Ovary (tissue), 10 donors: ENCODE measurements at places on chromosomes 4 and X. TPM values are rescaled to one million over a fixed set of nuclear protein-coding genes. Genes with fewer than 3 reads are reported as not detected.

DNA sequence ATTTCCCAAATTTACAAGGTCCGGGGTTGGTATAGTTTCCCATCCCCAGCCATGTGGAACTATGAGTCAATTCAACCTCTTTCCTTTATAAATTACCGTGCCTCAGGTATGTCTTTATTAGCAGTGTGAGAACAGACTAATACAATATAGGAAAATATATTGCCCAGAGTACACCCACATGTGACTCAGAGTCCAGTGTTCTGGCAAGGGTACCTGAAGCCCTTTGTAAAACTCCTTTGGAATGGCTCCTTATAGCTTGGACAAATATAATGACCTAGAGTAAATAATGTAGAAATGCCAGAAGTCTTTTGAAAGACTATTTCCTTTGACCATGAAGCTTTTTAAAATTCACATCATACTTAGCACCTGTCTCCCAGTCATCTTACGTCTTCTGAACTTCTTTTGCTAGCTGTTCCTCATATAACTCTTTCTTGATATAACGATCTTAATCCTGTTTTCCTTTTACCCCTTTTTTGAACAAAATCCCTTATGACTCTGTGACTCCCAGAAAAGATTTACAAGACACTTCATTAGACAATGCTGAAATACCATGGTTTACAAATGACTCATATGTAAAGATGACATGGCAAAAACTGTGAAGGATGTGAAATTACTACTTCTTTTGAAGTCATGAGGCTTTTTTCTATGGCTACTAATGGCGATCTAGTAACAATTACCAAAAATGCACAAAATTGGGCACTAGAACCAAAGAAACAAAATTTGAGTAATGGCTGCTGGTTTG, 408.9 kb downstream of the NAP1L3 start:
- H3K4me3 ChIP-seq: no peak overlapping the region
- H3K36me3 ChIP-seq: no peaks in the 10 kb centered on the region
- no peaks in the 10 kb centered on the region for H3K27me3 ChIP-seq
- no peak overlapping the region for H3K27ac ChIP-seq

DNA sequence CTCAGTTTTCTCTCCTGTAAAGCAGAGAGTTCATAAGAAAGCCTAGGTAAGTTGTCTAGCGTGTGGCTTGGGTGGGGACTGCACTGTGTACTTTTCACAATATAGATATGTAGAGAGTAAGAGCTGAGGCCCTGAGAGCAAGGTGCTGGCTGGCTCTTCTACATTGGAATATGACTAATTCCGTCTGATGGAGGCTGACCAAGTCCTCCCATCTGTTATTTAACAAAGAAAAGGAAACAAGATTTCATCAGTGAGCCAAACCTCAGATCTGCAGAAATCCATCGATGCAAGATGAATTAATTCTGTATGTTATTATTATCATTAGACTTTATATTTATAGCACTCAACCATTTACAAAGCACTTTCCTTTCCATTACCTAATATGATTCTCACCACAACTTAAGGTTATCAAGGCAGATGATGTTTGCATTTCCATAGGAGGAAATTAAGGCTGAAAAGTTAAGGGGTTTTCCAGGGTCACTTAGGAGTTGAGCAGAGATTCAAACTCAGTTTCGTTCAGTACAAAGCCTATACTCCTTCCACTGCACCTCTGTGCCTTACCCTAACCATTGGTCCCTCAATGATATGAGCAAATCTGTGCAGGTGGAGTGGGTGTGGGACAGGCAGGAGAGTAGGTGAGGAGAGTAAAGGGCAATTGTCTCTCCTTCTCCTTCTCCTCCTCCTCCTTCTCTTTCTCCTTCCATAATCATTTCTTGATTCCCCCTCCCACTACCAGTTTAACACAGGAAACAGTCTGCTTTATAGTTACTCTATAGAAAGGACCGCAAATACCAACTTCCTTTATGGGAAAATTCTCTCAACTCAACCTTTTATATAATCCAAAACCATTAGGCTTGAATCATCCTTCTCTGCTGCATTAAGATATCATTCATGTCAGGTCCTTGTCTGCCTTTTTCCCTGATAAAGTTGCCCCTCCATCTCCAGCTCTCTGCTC, 27.6 kb upstream of the SRD5A3 start:
- DNase-seq: no peak
- H3K4me3 ChIP-seq: no peak overlapping the region

DNA sequence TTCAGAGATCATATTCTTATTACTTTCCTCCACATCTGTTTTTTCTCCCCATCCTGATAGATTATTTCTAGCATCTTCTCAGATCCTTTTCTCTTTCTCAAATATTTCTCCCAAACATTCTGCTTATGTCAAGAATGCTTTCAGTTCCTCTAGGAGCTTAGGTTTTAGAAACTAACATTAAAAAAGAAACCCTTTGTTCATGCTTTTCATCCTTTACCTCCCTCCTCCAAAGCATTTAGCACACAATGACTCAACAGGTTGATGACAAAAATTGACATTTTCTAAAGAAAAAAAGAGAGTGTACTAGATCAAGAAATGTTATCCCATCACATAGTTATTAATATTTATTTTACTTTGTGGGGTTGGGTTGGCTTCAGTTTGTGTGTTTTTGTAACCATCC, 16.5 kb upstream of the ALB start:
- no peaks in the 10 kb centered on the region for H3K36me3 ChIP-seq
- no peaks in the 10 kb centered on the region for H3K27me3 ChIP-seq
- no peak overlapping the region for H3K4me3 ChIP-seq
- no peak overlapping the region for H3K27ac ChIP-seq

DNA sequence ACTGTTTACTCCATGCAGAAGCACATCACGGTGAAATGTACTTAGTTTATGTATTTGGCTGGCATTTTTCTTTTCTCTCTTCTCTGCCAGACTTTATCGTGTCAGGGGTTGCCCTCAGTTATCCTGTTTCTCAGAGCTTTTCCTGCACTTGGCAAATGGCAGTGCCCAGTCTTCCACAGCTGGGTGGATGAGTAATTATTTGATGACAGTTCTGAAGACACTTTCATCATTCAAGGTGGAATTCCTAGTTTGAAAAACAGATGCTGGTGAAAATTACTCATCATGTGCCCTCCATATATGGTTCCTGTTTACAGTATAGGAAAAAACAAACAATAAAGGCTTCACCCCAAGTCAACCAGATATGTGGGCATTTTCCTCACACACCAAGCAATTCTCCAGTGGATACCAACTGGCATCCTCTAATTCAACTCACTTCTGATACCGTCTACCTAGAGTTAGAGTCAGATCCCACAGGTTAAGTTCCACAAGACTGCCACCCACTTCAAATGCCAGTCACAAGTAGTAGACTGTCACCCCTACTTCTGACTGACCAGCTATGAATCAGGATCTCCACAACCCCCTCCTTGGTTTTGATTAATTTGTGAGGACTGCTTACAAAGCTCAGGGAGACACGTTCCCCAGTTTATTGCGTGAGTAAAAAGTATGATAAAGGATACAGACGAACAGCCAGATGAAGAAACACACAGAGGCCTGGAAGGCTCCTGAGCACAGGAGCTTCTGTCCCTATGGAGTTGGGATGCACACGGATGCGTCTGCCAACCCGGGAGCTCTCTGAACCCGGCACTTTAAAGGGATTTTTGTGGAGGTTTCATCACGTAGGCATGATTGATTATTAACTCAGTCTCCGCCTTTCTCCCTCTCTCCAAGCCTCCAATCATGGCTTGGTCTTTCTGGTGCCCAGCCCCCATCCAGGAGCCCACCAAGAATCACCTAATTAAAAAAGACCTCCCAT, 72.9 kb downstream of the CLDN34 start:
- no peak overlapping the region for H3K4me3 ChIP-seq
- no peaks in the 10 kb centered on the region for H3K27me3 ChIP-seq
- no peak overlapping the region for H3K27ac ChIP-seq
- no peaks in the 10 kb centered on the region for H3K36me3 ChIP-seq

- H3K4me3 ChIP-seq: peak overlapping the region; percentile 53
- H3K27ac ChIP-seq: peak overlapping the region; percentile 77
- H3K27me3 ChIP-seq: no peaks in the 10 kb centered on the region
- H3K4me1 ChIP-seq: peaks cover 8% of the 10 kb centered on the region
Measured at GRCh38 chr4:105147016-105147552, 408 bp downstream of the TET2 start.

DNA sequence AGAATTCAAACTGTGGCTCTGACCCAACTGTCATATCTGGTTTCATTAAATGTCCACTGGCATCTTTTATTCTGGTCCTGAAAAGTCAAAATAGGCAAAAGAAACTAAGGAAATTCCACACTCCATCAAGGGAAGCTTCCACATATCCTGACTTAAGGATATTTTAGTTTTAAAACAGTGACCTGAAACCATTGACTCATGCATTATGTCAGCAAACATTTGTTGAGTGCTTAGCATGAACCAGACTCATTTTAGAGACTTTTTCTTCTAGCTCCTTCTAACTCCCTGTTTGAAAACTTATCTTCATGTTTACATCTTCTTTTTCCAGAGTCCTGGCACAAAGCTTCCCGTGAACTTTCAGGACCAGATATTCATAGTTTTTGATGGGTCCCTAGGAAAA, 6.9 kb upstream of the CXCL1 start:
- H3K4me3 ChIP-seq: no peak overlapping the region
- H3K4me1 ChIP-seq: no peaks in the 10 kb centered on the region
- H3K27ac ChIP-seq: no peak overlapping the region
- DNase-seq: no peak

Gene PTCHD1
- total RNA-seq: 0.02 TPM

GRCh38 chrX:22150371-22150770, 118.2 kb downstream of the PHEX start:
- no peaks in the 10 kb centered on the region for H3K36me3 ChIP-seq
- H3K27ac ChIP-seq: no peak overlapping the region
- H3K4me1 ChIP-seq: no peaks in the 10 kb centered on the region

Gene PABPC1L2B
- total RNA-seq: not detected

- H3K4me1 ChIP-seq: no peaks in the 10 kb centered on the region
- no peaks in the 10 kb centered on the region for H3K27me3 ChIP-seq
- H3K36me3 ChIP-seq: no peaks in the 10 kb centered on the region
- no peak overlapping the region for H3K27ac ChIP-seq
- no peak for DNase-seq
- H3K4me3 ChIP-seq: no peak overlapping the region
Measured at GRCh38 chr4:131650951-131651350, 1498.1 kb upstream of the PCDH10 start.

DNA sequence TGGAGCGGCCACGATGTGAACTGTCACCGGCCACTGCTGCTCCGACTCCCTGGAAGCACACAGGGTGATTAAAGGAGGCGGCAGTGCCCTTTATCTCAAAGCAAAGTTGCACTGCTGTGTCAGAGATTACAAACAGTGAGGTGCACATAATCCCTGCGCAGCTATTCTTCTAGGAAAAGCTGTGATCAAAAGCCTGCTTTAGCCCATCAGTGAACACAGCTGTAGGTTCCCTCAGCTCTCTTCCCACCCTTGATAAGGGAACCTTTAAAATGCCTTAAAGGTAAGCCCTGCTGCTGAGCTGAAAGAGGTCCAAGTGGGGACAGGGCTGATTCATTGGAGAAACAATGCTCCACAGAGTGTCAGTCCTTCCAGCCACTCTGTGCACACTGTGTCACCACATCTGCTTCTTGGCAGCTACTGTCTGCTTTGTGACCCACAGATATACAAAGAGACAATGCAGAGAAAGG, 127.6 kb downstream of the EIF4E start:
- H3K4me3 ChIP-seq: no peak overlapping the region
- H3K27me3 ChIP-seq: no peaks in the 10 kb centered on the region
- no peak for DNase-seq
- H3K36me3 ChIP-seq: no peaks in the 10 kb centered on the region
- H3K27ac ChIP-seq: no peak overlapping the region

DNA sequence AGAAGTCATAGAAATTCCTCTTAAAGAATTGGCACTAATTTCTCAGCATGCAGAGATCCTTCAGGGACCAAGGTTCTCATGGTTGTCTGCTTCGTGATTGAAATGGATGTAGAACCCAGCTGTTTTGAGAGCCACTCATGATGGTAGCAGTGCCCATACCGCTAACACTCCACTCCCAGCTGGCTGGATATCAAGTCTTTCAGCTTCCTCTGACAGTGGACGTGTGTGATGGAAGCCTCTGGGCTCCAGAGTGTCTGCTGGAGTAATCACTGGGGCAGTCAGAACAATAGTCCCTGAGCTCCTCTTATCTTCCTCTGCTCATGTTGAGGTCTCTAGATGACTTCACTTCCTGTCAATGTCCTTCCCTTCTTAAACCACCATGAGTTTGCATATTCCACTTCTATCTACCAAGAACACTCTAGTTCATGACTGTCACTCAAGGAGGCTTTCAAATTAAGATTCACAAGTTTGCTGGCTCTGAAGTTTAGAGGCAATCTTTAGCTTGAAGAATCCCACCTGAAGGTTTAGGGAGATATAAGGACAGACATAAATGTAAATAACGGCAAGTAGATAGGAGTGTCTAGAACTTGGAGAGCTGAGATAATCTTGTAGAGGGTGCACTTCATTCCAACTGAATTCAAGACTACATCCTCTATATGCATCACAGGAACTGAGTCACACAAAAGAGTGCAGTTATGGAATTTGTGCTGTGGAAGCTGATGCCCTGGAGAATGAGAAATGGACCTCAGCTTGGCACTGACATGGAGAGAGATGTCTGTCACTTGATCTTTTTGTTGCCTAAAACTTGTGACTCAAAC, 64.5 kb upstream of the WDR1 start:
- H3K36me3 ChIP-seq: no peaks in the 10 kb centered on the region
- no peak overlapping the region for H3K27ac ChIP-seq
- no peak for DNase-seq
- no peak overlapping the region for H3K4me3 ChIP-seq
